ENCODE measurements at places on chromosomes 2 and 18. TPM values are rescaled to one million over a fixed set of nuclear protein-coding genes. Genes with fewer than 3 reads are reported as not detected.

MAPRE3 gene
- 1.8 TPM for total RNA-seq

RAPGEF4 gene
- total RNA-seq: 0.92 TPM

IKZF2 gene
- total RNA-seq: 13.4 TPM

STPG4 gene
- not detected for total RNA-seq

CXCR4 gene
- total RNA-seq: 140 TPM

C2orf78 gene
- not detected for total RNA-seq

ASB18 gene
- total RNA-seq: not detected

CCDC102B gene
- total RNA-seq: 1.2 TPM

Measured in activated T-helper 2 cell treated with anti-CD3 and anti-CD28 coated beads, Interferon-gamma antibody, Interleukin-2, Interleukin-4, amounts not matched to agents 10 μg/mL and 5 μg/mL and 100 μg/mL, durations not matched to agents 14 hours and 24 hours and 36 hours (primary cell).